ENCODE measurements at places on chromosomes 2 and 18.

DNA sequence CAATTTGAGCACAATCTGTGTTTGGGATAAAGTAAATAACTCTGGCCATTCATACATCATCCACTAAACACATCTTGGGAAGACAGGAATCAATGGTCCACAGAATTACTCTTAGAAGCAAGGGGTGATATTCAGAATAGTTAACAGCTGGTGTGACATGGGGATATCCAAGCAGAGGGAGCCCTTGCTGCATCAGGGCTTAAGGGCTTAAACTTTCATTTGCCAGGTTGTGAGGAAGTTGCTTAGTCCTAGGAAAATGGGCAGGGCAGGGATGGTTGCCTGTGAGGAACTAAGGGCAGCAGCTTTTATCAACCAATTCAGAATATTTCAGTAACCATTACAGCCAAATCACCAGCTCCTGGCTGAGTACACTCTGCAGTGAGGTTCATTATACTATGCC is 2.0 kb upstream of the ITGA6 start:
- no peak for DNase-seq

DNA sequence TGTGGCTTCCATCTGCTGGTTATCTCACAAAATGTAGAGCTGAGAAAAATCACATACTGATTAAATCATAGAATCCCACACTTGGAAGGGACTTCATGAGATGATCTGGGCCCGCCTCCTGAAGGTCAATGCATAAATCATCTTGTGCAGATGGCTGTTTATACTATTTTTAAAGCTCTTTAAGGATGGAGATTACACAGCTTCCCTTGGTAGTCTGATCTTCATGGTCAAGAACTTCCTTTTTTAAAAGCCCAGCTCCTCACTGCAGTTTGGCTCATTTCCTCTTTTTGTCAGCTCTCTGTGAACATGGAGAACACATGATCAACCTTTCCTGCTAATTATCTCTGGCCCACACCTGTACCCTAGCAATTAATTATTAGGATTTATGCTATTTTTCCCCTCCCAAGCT is 25.9 kb downstream of the GCG start:
- no peak for DNase-seq

GRCh38 chr18:69401226-69401971 is 711 bp downstream of the DOK6 start:
- DNase-seq: no peak

- no peak for DNase-seq
Measured at GRCh38 chr18:2894131-2894840, 47.5 kb downstream of the EMILIN2 start.

GRCh38 chr2:29119211-29119610 is 4.0 kb downstream of the CLIP4 start:
- DNase-seq: no peak

- DNase-seq: no peak
Measured at GRCh38 chr18:61085761-61086160, 247.5 kb upstream of the CDH20 start.

- DNase-seq: no peak
Measured at GRCh38 chr18:63997041-63997440, 27.2 kb downstream of the SERPINB8 start.

- DNase-seq: no peak
Measured at GRCh38 chr2:155256803-155257202, 558.3 kb downstream of the KCNJ3 start.

- DNase-seq: no peak
Measured at GRCh38 chr2:134011936-134012586, 241.8 kb upstream of the MGAT5 start.

DNA sequence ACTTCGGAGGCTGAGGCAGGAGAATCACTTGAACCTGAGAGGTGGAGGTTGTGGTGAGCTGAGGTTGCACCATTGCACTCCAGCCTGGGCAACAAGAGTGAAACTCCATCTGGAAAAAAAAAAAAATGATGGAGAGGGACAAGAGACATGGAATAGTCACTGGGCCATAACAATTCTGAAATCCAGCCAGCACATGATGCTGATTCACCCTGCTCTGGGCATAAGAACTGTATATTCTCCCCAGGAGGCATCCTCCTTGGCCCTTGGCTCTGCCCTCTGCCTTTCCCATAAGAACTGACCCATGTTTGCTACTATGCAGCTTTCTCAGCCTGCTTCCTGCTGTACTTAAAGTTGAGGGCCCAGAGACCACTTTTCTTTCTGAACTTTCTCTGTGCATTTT is 297.7 kb downstream of the GBX2 start:
- DNase-seq: no peak

- DNase-seq: no peak
Measured at GRCh38 chr2:235954888-235955480, 213.2 kb downstream of the GBX2 start.

DNA sequence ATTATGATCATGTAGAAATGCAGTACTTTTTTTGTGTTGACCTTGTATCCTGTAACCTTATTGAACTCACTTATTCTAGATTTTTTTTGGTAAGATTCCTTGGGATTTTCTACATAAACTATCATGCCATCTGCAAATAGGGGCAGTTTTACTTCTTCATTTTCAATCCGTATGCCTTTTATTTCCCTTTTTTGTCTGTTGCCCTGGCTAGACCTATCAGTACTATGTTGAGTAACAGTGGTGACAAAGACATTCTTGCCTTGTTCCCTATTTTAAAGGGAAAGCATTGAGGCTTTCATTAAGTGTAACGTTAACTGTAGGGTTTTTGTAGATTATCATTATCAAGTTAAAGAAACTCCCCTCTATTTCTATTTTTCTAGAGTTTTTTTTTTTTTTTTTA is 92.3 kb downstream of the LYPD1 start:
- no peak for DNase-seq

- no peak for DNase-seq
Measured at GRCh38 chr2:214311031-214311533, 99.8 kb upstream of the VWC2L start.

- no peak for DNase-seq
Measured at GRCh38 chr2:159185401-159186130, 100.9 kb downstream of the WDSUB1 start.

GRCh38 chr2:21860907-21861306 is 737.1 kb downstream of the TDRD15 start:
- DNase-seq: no peak

DNA sequence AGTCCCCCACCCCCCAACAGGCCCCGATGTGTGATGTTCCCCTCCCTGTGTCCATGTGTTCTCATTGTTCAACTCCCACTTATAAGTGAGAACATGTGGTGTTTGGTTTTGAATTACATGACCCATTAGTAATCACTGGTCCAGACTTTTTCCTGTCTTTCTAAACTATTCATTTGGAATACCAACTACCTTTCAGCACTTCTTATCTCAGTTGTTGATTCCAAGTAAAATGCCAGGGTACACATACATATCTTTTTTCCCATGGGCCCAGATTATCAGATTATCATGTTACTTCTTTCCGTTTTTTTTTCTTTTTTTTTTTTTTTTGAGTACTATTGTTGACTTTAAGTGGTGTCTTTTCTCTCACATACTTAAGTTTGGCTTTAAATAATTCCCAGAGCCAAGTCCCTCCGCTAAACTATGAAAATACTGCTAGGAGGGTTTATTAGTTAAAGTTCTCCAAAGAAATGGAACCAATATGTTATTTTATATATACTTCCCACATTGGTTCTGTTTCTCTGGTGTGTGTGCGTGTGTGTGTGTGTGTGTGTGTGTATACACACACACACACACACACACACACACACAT is 389.3 kb downstream of the IRS1 start:
- no peak for DNase-seq

- no peak for DNase-seq
Measured at GRCh38 chr2:46552079-46552478, 72.7 kb downstream of the TMEM247 start.

DNA sequence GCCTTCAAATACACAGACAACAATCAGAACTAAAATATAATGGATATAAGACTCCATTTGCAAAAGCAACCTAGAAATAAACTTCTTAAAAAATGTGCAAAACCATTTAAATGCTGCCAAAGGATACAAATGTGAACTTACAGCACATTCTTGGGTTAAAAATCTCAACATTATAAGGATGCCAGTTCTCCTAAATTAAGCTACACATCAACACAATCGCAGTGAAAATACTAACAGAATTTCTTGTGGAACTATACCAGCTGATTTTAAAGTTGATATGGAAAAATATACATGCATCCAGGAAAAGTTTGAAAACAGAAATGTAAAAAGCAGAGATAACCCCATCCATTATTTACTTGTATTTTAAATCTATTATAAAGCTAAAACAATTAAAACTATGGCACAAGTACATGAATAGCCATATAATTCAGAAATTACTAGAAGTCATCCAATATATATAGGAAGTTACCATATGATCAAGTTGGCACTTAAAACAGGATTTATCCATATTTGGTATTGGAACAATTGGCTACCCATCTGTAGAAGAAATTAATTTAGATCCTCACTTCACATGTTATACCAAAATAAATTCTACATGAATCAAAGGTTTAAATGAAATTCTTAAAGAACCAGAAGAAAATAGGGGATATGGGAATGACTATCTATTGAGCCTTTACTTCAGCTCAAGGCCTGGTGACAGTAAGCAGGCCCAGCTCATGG is 151.7 kb upstream of the GLI2 start:
- no peak for DNase-seq

DNA sequence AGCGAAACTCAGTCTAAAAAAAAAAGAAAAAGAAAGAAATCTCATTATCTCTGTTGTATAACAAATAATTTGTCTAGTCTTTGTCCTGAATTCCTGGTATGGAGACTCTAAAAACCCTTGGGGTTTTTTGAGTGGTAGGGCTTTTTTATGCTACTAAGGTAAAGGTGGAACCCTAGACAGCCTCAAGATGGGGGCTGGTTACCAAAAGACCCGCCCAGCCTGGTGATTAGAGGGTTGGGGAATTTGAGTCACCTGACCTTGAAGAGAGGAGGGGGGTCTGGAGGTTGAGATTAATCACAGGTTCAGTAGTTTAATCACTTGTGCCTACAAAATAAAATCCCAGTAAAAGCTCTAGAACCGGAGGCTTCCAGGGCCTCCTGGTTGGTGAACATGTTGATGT is 17.6 kb downstream of the SOWAHC start:
- no peak for DNase-seq

DNA sequence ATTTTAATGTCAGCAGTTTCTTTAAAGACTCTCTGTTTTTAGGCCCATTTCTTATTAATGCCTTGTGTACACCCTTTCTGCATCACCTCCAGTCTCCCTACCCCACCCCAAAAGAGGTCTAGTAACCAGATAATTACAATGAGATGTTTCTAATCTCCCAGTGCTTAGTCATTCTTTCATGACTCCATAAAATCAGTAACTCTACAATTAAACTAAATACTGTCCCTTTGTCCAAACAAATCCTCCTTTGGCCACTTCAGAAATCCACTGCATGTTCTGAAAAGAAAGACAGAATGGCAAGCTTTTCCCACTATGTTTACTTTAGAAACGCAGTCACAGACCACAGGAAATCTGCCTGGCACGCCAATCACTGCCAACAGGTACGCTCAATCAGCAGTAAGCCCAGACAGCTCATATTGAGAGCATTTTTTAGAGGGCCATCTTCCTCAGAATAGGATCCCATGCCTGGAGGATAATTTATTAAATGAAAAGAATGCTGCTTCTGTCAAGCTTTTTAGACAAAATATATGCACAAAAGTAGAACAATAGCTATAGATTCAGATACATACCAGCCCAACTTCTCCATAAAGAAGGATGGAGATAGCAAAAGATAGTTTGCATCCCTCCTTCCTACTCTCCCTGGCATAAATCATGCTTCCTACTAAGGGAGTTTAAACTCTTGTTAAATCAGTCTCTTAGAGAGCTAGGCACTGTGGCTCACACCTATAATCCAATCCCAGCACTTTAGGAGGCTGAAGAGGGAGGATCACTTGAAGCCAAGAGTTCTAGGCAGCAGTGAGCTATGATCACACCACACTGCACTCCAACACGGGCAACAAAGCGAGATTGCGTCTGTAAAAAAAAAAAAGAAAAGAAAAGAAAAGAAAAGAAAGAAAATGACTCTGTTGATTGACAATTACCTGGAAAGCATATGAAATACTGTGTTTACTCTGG is 14.6 kb downstream of the CLASP1 start:
- no peak for DNase-seq

Measured in esophagus squamous epithelium (tissue), 5 donors.